Central memory CD8-positive, alpha-beta T cell (primary cell): ENCODE measurements at places on chromosomes 7 and 10.

DNA sequence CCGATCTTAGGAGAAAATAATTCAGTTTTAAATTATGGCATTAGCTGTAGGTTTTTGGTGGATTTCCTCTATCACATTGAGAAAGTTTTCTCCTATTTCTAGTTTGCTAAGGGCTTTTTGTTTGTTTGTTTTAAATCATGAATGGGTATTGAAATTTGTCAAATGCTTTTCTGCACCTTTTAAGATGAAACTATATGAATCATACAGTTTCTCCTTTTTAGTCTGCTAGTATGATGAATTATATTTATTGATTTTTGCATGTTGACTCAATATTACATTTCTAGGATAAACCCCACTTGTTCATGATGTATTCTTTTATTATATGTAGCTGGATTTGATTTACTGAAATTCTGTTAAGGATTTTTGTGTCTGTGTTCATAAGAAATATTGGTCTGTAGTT is 70.3 kb upstream of the PIP4K2A start:
- H3K27ac ChIP-seq = no peak overlapping the region
- DNase-seq = no peak
- no peak overlapping the region for H3K4me3 ChIP-seq
- no peaks in the 10 kb centered on the region for H3K4me1 ChIP-seq
- no peaks in the 10 kb centered on the region for H3K27me3 ChIP-seq
- H3K36me3 ChIP-seq = no peaks in the 10 kb centered on the region

- H3K36me3 ChIP-seq = peaks cover 13% of the 10 kb centered on the region
- no peaks in the 10 kb centered on the region for H3K27me3 ChIP-seq
- DNase-seq = no peak
- H3K4me3 ChIP-seq = no peak overlapping the region
- peaks cover 37% of the 10 kb centered on the region for H3K4me1 ChIP-seq
These were observed 3.5 kb upstream of the ZNF22 start for GRCh38 chr10:44997105-44997748.

DNA sequence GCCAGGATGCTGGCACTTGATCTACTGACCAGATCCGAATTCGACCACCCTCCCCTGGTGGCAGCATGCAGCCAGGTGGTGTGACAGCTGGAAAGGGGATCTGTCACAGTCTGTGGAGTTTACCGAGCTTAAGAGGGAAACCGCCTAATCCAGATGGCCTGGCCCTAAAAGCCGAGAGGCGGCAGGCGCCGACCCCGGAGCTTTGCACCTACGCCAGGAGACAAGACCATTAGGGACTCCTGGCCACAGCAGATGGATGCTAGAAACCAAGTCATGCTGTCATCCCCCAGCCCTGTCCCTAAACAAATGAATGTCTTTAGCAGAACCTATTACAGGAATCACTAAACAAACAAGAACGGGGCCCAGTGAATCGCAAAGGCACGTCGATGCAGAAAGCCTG is 27.7 kb downstream of the RCC1L start:
- DNase-seq = no peak
- H3K36me3 ChIP-seq = peaks cover 34% of the 10 kb centered on the region
- H3K27ac ChIP-seq = no peak overlapping the region
- H3K4me3 ChIP-seq = no peak overlapping the region

DNA sequence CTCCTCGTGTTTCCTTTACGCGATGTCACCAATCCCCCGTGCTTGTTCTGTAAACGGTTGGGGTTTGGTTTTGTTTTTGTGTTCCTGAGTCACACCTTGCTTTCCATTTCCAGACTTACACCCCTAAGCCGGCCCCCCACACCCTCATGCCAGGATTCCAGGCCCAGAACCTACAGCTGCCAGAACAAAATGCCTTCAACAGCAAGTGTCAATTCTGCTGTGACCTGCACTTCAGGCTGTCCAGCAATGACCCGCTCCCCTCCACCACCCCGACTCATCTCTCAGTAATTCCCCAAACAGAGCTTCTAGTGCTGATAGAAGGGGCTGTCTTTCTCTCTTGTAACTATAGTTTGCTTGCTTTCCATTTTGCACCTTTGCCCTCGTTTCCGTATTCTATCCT is 722.1 kb upstream of the CELF2 start:
- no peaks in the 10 kb centered on the region for H3K27me3 ChIP-seq
- no peak overlapping the region for H3K4me3 ChIP-seq
- DNase-seq = no peak
- H3K27ac ChIP-seq = no peak overlapping the region
- no peaks in the 10 kb centered on the region for H3K4me1 ChIP-seq
- H3K36me3 ChIP-seq = no peaks in the 10 kb centered on the region

- H3K36me3 ChIP-seq = peaks cover 24% of the 10 kb centered on the region
- no peak overlapping the region for H3K27ac ChIP-seq
- H3K4me1 ChIP-seq = peaks cover 17% of the 10 kb centered on the region
- H3K27me3 ChIP-seq = no peaks in the 10 kb centered on the region
- no peak for DNase-seq
These were observed 143.3 kb downstream of the KMT2E start for GRCh38 chr7:105157278-105157677.

GRCh38 chr10:94105226-94105625 is 111.5 kb downstream of the PLCE1 start:
- peaks cover 2% of the 10 kb centered on the region for H3K36me3 ChIP-seq
- H3K4me1 ChIP-seq = no peaks in the 10 kb centered on the region
- no peak overlapping the region for H3K4me3 ChIP-seq
- H3K27me3 ChIP-seq = peaks cover 22% of the 10 kb centered on the region

DNA sequence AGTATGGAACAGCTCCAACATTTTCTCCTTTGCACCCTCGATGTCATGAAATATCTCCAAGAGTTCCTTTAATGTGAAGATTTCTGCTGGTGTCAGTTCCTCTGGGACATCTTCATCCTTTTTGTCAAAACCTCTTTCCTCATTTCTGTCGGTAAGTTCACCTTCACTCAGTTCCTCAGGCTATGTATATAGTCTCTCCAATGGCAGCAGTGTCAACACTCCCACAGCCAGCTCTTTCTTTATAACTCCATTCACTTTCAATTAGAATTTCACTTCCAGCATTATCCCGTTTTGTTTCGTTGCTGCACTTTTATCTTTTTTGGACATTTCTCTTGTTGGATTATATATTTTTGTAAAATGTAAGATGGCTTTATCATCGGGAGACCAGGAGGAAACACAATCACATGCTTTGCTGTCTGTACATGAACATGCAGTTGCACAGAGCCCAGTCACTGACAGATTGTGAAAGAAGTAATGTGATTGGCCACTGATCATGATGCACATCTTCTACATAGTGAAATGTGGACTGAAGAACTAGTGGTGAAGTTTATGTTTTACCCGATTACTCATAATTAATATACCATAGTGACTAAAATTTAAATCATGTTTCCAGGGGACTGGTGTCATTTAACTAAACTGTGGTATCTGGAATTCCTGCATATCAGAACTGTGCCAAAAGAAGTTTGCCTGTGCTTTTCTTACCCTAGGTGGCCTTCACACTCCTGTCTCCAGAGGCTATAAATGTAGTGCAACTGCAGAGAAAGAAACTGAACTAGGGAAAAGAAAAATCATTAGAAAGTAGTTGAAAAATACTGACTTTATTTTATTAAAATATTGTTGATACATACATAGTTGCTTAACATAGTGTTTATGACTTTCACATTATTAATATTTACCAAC is 289.6 kb downstream of the PPP1R3A start:
- no peaks in the 10 kb centered on the region for H3K27me3 ChIP-seq
- no peaks in the 10 kb centered on the region for H3K4me1 ChIP-seq
- DNase-seq = no peak
- no peak overlapping the region for H3K27ac ChIP-seq
- no peaks in the 10 kb centered on the region for H3K36me3 ChIP-seq

- peaks cover 69% of the 10 kb centered on the region for H3K27me3 ChIP-seq
- no peak overlapping the region for H3K4me3 ChIP-seq
- no peak for DNase-seq
- H3K36me3 ChIP-seq = no peaks in the 10 kb centered on the region
- H3K27ac ChIP-seq = no peak overlapping the region
These were observed 74.9 kb downstream of the BEND7 start for GRCh38 chr10:13453896-13454295.

DNA sequence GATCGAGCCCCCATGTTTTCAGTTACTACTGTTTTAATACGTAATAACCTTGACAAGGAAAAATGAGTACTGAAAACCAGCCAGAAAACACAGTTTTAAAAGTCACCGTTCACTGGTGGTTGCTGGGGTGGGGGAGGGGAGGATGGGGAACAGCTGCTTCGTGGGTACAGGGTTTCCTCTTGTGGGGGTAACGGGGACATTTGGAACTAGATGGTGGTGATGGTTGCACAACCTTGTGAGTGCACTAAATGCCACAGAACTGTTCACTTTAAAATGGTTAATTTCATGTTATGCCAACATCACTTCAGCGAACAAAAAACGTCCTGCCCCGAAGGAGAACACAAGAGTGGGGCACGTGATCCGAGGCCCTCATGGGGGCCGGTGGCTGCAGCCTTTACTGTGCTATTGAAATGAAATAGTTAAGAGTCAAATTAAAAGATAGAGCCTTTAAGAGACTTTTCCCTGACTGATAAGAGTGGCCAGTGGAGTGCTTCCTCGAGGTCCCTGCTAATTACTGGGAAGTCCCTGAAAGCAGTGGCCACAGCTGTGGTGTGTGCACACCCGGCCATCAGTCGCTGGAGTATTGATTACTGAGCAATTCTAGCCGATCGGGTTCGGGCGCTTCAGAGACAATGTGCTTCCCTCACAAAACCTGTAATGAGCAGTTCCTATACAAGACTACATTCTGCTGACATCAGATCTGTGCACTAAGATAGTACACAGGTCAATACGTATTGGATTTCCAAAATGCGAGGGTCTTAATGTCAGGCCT is 80.3 kb downstream of the EBF3 start:
- no peak overlapping the region for H3K27ac ChIP-seq
- H3K36me3 ChIP-seq = no peaks in the 10 kb centered on the region

DNA sequence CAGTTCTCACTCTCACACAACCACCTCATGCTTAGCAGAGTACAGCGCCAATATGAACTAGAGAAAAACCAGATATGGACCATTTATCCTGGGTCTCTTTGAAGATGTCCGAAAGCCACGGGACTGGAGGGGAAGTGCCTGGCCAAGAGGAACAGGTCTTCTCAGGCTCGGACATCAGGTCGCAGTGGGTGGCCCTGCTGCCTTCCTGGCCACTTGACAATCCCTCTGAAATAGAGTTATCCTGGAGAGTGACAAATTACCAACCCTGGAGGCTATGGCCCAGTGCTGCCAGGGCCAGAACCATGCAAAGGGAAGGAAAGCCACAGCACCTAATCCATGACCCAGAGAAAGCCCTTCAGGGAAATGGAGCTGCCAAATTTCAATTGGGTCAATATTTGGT is 646.8 kb upstream of the NRP1 start:
- H3K27ac ChIP-seq = no peak overlapping the region
- no peaks in the 10 kb centered on the region for H3K27me3 ChIP-seq
- H3K36me3 ChIP-seq = no peaks in the 10 kb centered on the region
- H3K4me3 ChIP-seq = no peak overlapping the region
- no peaks in the 10 kb centered on the region for H3K4me1 ChIP-seq

DNA sequence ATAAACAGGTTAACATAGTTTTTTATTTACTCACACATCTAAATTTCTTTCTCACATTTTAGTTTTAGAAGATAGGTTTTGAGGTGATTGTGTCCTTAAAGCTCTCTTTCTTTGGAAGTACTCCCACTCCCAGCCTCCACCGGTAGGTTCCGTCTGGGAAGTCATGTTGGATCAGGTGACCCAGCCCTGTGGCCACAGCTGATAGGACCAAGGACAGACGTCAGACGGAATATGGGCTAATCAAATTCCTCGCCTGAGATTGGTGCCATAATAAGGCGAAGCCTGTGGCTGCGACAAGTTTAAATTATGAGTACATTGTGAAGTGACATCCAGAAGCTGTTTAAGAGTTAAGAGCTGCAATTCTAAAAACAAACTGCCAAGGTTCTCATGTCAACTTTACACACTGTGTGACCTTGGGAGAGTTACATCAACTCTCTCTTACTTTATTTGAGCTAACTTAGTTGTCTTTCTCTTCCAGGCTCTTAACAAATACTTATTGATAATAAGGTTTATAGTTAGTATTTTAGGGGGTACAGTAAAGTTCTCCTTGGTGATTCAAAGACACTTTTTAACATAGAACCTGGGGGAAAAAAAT is 133.6 kb downstream of the NPY start:
- H3K4me1 ChIP-seq = no peaks in the 10 kb centered on the region
- DNase-seq = no peak
- H3K36me3 ChIP-seq = no peaks in the 10 kb centered on the region
- no peak overlapping the region for H3K4me3 ChIP-seq
- H3K27me3 ChIP-seq = peaks cover 4% of the 10 kb centered on the region

GRCh38 chr10:121036431-121036830 is 185.3 kb downstream of the WDR11 start:
- H3K27ac ChIP-seq = no peak overlapping the region
- H3K4me3 ChIP-seq = no peak overlapping the region
- H3K36me3 ChIP-seq = no peaks in the 10 kb centered on the region
- peaks cover 65% of the 10 kb centered on the region for H3K27me3 ChIP-seq

DNA sequence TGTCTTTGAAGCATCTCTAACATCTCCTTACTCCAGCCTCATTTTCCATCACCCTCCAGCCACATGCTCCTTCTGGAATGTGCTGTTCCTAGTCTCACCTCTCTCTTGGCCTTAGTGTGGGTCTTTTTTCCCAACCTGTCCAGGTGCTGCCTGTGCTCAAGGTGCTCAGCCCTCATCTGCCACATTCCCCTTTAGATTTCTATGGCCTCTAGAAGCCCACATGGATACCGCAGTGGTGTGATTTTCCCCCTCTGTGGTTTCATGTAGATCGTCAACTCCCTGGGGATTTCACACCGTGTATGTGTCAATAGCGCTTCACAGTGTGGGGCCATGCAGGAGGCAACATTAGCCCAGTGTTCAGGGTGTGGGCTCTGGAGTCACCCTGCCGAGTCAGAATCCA is 32.5 kb downstream of the BMPER start:
- no peak overlapping the region for H3K4me3 ChIP-seq
- peaks cover 20% of the 10 kb centered on the region for H3K27me3 ChIP-seq
- no peak for DNase-seq
- H3K36me3 ChIP-seq = no peaks in the 10 kb centered on the region
- no peak overlapping the region for H3K27ac ChIP-seq
- H3K4me1 ChIP-seq = no peaks in the 10 kb centered on the region

DNA sequence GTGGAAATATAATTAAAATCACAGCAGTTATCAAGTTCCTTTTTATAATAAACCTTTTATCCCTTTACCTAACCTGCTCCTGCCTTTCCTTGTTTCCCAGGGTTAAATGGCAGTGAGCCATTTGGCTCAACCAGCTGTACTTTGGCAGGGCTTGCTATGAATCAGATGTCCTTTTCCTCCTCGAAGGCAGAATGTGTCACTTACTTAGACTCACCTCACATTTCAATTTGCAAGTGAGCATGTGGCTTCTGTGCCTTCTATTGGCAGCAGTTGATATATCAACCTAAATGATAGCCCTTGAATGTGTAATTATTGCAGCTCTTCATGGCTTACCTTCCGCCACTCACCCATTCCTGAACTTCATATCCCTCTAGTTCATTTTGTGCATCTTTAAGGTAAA is 301.7 kb downstream of the CSTF2T start:
- no peaks in the 10 kb centered on the region for H3K27me3 ChIP-seq
- H3K4me1 ChIP-seq = no peaks in the 10 kb centered on the region
- no peak overlapping the region for H3K4me3 ChIP-seq
- H3K27ac ChIP-seq = no peak overlapping the region

DNA sequence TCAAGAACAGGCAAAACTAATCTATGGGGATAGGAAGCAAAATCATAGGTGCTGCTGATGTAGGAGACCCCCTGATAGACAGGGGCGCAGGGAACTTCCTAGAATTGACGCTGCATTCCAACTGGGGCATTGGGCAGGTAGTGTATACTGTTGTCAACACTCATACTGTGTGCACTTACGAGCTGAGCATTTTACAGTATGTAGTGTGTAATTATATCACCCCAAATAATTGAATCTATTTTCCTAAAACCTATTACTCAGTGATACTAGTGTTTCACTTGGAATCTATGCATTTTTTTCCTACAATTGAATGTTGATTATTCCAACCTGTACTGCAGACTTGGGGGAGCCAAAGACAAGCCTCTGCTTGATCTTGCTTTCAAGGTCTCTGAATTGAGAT is 207.0 kb upstream of the PRKCQ start:
- no peak overlapping the region for H3K27ac ChIP-seq
- DNase-seq = no peak
- H3K4me1 ChIP-seq = no peaks in the 10 kb centered on the region
